ENCODE measurements at places on chromosomes 4 and X.

- DNase-seq, result no peak
Measured at GRCh38 chr4:89509708-89510281, 202.2 kb upstream of the GPRIN3 start.

GRCh38 chr4:72215198-72215597 is 183.4 kb downstream of the NPFFR2 start:
- DNase-seq, result no peak

- no peak for DNase-seq
Measured at GRCh38 chrX:106976416-106976815, 23.6 kb downstream of the MORC4 start.

GRCh38 chrX:46903458-46904242 is 8.6 kb upstream of the JADE3 start:
- peak; percentile 98 for DNase-seq

DNA sequence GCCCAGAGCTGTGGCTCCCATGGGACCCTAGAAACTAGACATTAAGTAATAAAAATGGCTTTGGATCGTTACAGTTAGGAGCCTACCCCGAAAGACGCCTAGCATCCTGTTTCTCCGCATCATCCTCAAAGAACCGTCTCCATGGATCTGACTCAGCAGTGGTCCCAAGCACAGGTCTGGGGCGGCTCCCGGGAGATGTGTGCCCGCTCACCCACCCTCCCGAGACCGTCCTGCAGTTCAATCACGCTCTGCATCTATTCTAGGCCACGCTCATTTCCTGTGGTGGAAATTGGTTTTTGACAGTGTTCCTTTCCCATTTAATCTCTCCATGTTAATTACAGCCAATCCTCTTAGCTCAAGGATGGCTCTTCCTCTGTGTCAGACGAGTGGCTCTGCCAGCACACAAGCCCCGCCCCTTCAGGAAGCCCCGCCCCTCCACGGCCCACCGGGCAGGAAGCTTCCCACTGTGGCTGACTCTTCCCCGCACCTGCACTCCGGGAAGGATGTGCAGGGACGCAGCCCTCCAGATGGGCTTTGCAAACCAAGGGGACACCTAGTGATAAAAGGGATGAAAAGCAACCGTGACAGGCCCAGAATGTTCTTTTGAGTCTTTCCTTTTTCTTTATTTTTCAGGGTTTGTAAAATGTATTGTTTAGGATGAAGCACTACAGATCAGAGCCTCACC is 34.5 kb upstream of the HELT start:
- peak; percentile 69 for DNase-seq

GRCh38 chr4:182600093-182600492 is 317.1 kb downstream of the DCTD start:
- peak; percentile 21 for DNase-seq

- no peak for DNase-seq
Measured at GRCh38 chrX:150152036-150152435, 211.1 kb upstream of the MAMLD1 start.

DNA sequence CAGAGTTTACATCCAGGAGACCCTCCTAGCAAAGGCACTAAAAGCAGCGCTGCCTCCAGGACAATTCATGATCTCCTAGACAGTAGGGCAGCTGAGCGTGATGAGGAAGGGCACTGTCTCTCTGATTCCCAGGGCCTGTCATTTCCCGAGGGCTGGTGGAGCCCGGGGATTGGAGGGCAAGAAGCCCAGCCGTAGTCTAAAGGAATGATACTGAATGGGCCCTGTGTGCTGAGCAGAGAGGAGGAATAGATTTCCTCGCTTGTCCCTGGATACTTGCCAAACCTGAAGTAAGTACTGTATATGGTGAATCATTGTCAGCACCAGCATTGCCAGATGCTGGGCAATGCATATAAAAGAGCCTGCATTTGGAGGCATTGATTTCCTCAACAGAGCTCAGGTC is 88.0 kb upstream of the SLITRK2 start:
- DNase-seq, result no peak

- DNase-seq, result no peak
Measured at GRCh38 chr4:75065909-75066308, 133.0 kb downstream of the PARM1 start.

DNA sequence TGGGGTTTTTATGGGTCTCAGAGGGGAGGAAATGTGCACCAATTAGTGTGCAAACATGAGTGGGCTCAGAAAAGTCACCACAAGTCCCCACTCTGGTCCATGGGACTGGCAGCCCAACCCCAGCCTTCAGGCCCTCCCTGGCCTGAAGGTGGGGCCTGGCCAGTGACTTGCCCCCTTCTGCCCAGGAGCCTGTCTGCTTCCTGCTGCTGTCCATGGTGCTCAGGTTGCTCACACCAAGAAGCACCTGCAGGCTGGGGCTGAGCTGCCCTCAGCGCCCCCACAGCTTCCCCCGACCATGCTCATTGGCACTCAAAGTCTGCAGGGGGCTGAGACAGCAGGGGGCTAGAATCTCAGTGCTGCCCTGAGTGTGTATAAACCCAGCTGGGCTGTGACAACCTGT is 30.6 kb upstream of the GC start:
- DNase-seq, result no peak

DNA sequence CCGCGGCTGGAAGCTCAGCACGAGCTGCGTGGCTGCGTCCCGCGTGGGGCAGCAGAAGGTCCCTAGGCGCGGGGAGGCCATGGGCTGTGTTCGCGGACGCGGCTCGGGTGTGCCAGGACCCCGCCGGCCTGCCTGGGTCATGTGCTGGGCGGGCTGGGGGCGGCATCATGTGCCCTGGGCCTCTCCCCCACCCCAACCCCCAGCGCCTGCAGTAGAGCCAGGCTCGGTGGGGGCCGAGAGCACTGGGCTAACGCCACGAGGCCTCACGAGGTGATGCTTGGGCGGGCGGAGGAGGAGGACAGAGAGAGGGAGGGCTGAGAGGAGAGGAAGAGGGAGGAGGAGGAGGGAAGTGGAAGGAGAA is at the start of gene GPR143:
Gene GPR143, minus strand, starts transcription at position 111 of the 361 bp plus-strand sequence. Its CDS starts 30 bp downstream, at position 81.
- no peak for DNase-seq

- DNase-seq, result peak; percentile 37
Measured at GRCh38 chr4:37648084-37648817, 37.9 kb downstream of the RELL1 start.

GRCh38 chr4:69610484-69610883 is 29.0 kb downstream of the UGT2A2 start:
- DNase-seq, result no peak

DNA sequence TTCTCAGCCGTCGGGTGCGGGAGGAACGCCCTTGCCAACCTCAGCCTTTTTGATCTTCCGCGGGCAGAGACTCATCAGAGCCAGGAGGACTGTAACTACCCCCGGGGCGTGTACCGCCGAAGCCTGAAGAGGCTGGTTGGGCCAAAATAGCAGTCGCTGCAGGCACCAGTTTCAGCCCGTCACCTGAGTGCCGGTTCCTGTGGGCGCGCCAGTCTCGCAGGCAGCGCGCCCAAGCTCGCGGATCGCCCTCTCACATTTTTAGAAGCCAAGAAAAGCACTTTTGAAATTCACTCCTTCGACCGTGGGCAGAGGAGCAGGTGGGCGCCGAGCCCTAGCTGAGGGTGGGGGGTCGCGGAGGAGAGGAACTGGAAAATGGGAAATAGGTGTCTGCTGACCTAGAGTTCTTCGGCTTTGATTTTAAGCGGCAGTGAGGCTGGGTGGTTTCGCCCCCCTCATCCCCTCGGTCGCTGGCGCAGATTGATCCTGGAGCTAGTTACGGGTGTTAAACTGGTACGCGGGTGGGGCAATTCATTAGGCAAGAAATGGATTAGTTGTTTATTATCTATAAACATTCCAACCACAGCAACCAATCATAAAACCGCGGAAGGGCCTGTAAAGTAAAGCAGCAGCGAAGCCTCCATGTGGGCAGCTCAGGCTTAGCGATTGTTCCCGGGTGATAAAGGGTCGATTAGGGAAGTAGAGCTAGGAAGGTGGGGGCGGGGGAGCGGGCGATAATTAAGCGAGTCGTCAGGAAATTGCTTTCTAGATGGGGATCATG is 69.2 kb downstream of the FBXO8 start:
- no peak for DNase-seq

DNA sequence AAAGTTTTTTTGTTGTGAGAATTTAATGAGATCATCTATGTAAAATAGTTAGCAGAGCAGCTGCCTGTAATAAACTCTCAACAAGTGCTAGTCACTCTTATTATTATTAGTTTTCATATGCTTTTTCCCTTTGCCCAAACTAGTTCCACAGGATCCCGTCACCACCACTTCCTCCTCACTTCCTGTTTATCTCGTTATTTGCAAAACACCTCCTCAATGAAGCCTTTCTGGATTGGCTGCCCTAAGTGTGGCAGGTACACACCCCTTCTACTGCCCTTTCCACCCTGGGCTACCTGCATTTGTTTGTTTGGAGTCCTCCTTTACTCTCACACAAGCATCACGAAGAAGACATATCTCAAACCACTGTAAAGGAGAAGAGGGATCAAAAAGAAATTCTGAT is 54.4 kb upstream of the KLF3 start:
- no peak for DNase-seq

DNA sequence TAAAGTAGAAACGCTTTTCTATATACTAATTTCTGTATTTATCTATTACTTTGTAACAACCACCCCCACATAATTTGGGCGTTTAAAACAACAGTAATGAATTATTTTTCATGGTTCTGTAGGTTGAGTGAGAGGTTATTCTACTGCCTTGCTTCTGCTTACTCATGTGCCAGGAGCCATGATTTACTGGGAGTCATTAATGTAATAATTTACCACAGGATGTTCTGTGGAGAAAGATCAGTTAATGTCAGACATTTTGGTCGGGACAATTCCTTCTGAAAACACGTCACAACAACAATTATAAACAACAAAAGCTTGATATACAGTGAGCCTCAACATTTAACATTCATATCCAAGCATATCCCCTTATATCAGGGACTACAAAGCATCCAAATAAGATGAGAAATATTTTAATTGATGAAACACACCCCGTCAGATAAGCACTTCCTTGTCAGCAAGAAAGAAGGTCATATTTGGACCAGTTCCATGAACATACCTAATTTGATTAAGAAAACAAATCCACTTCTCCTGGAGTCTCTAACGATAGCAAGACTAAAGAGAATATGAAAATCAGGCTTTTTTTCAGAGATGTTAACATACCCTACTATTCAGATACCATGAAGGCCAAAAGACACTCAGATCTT is 238.5 kb downstream of the PRDM5 start:
- peak; percentile 44 for DNase-seq

DNA sequence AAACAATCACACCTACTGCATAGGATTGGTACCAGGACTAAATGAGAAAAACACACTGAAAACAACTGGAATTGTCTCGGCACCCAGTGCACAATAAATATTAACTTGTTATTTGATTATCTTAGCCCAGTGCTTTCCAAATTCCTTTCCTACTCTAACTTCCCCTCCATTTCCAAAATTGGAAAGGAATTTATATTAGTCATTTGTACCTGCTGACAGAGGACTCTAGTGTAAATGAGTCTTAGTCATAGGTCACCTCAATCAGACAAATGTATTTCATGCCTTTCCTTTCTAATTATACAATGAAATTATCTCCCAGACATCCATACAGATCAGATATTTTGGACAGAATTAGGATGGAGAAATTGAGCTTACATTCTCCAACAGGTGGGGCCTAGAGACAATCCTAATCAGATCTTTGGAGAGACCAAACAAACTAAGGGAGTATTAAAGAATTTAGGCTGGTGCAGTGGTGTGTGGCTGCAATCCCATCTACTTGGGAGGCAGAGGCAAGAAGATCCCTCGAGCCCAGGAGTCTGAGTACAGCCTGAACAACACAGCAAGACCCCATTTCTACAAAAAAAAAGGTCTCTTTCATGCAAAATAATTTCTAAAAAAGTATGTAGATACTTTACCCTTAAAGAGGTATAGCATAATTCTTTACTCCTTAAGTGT is 10.1 kb downstream of the SH3D19 start:
- no peak for DNase-seq

DNA sequence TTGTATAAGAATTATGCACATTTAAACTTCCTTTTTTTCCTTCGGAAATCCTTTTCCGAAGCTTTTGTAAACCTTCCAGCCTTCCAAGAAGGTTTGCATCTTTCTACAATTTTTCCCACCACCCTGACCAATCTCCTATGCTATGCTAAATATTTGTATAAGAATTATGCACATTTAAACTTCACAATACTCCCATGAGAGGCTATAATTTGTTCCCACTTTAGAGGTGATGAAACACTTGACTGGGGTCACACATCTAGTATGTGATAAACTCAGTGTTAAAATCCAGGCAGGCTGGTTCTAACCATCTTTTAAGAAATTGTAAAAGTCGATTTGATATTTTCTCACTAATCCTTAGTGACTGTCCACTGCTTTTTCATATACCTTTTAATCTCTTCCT is 22.1 kb downstream of the NUDT6 start:
- no peak for DNase-seq

DNA sequence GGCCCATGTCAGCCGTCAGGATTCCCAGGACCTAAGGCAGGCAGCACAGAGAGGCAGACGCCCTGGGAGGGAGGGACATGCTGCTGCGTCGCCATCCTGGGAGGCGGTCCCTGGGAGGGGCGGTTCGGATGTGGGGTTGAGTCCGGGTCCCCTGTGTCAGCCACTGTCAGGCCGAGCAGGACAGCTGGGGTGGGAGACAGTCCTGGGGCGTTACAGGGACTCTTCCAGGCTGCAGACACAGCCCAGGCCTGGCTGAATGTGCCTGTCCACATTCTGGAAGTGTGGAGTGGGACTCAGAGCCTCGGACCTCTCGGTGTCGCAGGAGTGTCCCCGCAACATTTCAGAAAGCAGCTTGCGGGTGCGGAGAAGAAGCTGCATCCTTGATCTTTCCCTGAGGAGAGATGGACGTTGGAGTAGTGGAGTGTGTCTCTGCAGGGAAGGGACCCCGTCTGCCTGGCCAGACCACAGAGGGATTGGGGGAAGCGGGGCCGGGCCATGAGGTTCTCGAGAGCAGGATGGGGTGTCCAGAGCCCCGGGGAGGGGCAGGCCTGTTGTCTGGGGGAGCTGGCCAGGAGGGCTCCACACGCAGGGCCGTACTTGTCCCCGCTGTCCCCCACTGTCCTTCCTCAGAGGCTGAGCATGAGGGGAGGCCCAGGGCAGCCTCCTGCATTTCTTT is 6.1 kb downstream of the AKAP17A start:
- DNase-seq, result no peak

- peak; percentile 85 for DNase-seq
Measured at GRCh38 chr4:5893004-5893580, at the start of gene CRMP1. TSS of gene CRMP1 (minus strand) at chr4:5893086. CDS start at chr4:5892969, 117 bp downstream.

GRCh38 chr4:16667464-16667863 is 231.0 kb downstream of the LDB2 start:
- no peak for DNase-seq

- no peak for DNase-seq
Measured at GRCh38 chr4:7017446-7018048, 25.6 kb upstream of the TADA2B start.

- no peak for DNase-seq
Measured at GRCh38 chr4:57044279-57044678, 65.6 kb downstream of the POLR2B start.

- no peak for DNase-seq
Measured at GRCh38 chr4:124097447-124097846, 615.1 kb downstream of the ANKRD50 start.
